NCI-H1436 treated with DMSO at 0.1 percent for 48 hours (cell line): ENCODE measurements at places on chromosomes 6 and 20.

DNA sequence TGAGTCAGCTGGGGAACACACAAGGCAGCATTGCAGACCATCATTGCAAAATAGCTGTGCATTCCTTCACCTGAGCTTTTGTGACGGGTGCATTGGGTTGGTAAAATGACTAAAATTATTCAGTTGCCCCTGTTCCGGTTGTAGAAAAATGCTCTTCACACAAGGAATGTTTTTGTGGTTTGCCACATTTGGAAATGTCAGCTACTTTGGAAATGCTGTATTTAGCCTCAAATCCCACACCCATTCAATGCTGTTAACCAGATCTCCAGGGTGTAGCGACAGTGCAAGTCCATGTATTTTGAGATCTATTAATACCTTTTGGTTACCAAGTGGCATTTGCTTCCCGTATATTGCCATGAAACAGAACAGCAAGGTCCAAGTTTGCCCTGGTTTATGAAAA is 201.2 kb downstream of the FOXA2 start:
- no peak for DNase-seq

DNA sequence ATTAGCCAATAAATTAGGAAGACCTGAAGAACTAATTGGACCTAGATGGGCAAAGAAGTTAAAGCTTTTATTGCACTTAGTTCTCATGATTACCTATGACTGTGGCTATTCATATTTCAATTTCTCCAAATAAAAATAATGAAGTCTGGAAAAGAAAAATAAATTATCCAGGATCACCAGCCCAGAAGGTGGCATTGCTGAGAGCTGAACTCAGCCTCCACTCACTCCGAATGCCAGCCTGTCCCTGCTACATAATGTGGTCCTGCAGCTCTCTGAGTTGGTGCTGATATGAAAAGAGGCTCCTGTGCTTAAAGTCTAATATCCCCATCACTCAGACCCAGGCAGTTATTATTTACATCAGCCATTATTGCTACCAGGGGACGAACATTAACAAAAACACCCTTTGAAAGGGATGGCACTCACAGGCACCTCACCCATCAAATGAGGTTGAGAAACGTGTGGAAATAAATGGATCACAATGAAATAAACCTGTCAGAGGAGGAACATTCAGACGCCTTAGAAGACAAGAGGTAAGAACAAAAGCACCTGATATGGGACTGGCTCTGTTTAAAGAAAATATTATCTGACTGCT is 649.7 kb upstream of the CHD6 start:
- no peak for DNase-seq

DNA sequence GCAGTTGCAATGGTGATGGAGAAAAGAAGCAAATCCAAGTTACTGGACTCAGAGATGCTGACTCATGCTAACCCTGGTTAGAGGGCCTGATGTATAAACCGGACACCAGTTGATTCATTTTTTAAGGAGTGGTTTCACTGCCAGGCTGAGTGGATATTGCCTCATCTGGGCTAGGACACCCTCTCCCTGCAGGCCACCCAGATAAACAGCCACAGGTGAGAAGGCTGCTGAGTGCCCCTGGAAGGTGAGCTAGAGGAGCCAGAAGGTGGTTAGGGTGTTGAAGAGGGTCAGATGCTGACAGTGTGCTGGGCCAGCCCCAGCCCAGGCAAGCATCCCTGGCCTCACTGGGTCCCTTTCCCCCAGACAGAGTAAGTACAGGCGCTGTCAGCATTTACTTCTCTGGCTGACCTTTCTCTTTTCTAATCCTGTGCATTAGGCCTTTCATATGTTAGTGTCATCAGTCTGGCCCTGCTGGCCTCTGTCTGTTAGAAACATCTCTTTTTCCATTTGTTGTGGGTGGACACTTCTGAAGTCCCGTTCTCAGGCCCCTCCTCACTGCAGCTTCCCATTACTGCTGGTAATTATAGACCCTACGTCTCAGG is 13.5 kb downstream of the EPB41L1 start:
- no peak for DNase-seq

GRCh38 chr20:12570371-12570770 is 438.4 kb upstream of the SPTLC3 start:
- DNase-seq, result peak; percentile 44

- no peak for DNase-seq
Observed at GRCh38 chr20:60803335-60804055, 448.6 kb upstream of the CDH4 start.

DNA sequence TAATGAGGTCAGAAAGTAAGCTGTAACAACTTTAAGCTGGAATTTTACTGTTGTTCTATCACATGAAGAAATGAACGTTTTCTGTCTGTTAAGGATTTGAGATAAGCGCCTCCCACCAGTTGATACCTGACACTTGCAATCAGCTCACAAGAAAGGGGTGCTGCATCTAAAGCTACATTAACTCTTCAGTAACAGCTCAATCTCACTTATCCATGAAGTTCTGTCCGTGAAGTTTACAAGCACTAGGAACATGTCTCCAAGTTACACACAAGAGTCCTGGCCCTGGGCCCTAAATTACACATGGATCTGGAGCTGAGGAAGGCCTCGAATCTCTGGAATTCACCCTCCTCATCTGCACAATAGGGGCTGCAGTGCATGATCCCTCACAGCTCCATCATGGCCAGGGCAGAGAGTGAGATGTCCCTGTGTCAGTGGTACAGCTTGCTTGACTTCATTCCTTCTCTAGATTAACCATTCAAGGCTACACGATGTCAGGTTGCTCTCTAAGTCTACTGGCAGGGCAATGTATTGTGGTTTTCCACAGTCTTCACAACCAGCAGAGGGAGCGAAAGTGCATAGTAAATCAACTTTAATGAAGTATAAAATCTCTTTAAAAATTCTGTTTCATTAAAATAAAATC is 182.4 kb upstream of the MCHR2 start:
- no peak for DNase-seq

DNA sequence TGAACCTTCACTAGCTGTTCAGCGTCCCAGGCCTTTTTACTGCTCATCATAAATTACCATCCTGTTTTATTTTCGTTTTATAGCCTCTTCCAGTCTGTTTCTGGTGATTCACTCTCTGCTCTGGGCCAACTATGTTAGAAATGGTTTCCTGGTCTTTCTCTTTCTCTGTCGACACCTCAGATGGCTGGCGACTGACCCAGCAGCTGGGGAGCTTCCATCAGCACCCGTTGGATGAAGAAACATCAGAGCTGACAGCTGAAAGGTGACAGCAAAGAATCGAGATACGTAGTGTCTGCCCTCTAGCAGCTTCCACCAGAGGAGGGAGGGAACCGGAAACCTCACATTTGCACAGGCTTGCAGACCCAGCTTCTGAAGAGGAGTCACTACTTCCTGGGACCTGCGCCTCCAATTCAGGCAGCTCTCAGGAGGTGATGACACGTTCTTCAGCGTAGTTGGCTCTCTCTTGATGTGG is 82.9 kb upstream of the MLN start:
- DNase-seq, result no peak

- DNase-seq, result no peak
Observed at GRCh38 chr20:22070610-22071058, 365.2 kb downstream of the PAX1 start.

GRCh38 chr6:5937936-5938706 is 68.6 kb downstream of the NRN1 start:
- DNase-seq, result no peak

GRCh38 chr20:45114465-45115385 is at the start of gene WFDC5:
Gene WFDC5, minus strand, starts transcription at chr20:45115174. Its CDS starts 91 bp downstream, at chr20:45115083.
- DNase-seq, result no peak

DNA sequence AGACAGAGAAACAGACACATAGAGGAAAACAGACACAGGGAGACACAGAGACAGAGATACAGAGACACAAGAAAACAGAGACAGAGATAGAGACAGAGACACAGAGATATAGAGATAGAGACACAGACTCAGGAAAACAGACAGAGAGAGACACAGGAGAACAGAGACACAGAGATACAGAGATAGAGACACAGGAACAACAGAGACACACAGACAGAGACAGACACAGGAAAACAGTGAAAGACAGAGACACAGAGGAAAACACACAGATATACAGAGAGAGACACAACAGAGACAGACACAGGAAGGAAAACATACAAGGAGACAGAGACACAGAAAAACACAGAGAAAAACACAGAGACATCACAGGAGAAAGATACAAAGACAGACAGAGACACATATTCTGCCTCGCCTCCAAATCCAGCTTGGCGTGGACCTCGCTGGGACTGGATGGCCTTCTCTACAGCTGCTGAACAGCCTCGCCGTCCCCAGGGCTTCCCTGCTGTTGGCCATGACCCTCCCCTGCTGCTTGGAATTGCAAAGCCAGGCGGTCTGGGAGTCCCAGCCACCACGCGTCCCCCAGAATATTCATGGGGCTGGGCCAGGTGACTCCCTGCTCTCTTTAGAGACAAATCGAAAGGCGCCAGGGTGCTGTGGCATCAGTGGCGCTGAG is 36.8 kb downstream of the NTSR1 start:
- no peak for DNase-seq

- no peak for DNase-seq
Observed at GRCh38 chr6:156862711-156863110, 85.5 kb downstream of the ARID1B start.

GRCh38 chr20:20521736-20522135 is 153.8 kb downstream of the INSM1 start:
- DNase-seq, result no peak

DNA sequence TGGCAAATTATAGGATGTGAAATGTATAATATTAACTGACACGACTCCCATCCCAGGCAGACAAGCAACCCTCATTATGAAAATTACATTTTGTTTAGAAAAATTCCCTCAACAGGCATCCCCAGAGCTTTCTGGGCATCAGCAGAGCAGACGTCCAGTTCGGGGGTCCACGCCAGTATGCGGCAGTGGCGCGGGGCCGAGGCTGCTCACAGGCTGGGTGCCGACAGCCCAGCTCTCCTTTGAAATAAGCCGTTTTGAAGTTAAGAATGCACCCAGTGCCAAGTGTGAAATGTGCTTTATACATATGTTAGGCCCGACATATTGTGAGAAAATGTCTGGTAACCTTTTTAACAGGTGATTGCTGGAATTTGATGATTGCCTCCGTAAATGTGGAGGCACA is 50.4 kb downstream of the RPP40 start:
- no peak for DNase-seq
